B cell (primary cell): ENCODE measurements at places on chromosomes 12 and 14.

DNA sequence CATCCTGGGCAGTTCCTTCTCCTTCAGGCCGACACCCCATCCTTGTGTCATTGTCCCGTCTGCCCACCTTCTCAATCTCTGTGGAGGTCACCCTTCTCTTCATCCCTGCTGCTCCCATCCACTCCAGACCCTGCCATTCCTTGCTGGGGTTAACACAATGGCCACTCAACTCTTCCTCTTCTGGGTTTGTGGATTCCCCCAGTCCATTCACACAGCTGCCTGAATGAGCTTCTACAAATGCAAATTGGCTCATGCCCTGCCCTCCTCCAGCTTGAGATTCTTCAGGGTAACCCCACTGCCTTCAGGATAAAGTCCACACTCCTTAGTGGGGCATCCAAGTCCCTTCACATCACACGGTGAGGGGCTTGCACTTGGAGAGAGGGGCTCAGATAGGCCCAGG, 17.2 kb upstream of the PRMT8 start:
- no peak for DNase-seq

DNA sequence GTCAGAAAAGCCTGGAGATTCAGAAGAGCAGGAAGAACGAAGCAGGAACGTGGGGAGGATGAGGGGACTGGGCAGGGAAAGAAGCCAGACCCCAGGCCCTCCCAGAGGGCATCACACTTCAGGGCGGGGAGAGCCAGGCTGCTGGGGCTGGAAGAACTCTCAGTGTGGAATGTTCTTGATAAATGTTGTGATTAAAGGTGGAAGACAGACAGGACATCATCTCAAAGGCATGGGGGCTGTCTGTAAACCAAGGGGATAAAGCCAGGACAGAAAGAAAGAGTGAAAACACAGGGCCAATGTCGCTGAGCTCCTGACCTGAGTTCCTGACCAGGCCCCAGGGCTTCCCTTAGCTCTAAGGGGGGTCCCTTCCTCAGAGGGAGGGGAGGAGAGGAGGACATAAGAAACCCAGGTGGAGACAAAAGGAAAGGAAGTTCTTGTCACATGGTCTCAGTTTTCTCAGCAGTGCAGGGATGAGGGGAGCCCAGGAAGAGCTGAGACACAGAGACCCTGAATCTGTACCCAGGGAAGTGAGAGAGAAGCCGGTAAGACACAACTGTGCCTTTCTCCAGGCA, 56.3 kb downstream of the SETD3 start:
- no peak for DNase-seq

GRCh38 chr14:103113303-103113702, 10.0 kb upstream of the TNFAIP2 start:
- DNase-seq = no peak

DNA sequence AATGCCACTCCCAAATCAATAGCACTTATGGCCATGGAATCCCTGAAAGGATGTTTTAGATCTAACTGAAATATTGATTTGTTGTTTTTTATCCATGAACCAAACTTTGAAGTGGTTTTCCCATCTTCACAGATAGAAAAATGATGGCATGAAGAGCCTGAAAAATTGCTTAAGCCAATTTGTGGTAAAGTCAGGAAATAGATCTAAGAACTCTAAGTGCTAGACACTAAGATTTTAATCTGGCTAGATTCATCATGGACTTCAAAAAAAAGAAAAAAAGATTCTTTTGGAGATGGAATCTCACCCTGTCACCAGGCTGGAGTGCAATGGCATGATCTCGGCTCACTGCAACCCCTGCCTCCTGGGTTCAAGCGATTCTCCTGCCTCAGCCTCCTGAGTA, 45.0 kb upstream of the STRN3 start:
- no peak for DNase-seq

DNA sequence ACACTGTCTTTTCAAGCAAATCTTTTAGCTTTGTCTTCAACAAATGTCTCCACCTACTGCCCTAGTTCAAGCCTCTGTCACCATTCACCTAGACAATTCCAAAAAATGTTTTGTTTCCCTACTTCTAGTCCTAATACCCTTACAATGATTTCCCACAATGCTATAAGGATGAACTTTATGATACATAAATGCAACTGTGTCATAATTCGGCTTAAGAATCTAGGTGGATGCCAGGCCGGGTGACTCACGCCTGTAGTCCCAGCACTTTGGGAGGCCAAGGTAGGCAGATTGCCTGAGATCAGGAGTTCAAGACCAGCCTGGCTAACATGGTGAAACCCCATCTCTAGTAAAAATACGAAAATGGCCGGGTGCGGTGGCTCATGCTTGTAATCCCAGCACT, 20.7 kb upstream of the CREBL2 start:
- no peak for DNase-seq

- DNase-seq = no peak
These were observed 93.5 kb downstream of the EP400 start for GRCh38 chr12:132043216-132043615.

GRCh38 chr14:99454246-99454645, 26.4 kb downstream of the SETD3 start:
- DNase-seq = no peak

DNA sequence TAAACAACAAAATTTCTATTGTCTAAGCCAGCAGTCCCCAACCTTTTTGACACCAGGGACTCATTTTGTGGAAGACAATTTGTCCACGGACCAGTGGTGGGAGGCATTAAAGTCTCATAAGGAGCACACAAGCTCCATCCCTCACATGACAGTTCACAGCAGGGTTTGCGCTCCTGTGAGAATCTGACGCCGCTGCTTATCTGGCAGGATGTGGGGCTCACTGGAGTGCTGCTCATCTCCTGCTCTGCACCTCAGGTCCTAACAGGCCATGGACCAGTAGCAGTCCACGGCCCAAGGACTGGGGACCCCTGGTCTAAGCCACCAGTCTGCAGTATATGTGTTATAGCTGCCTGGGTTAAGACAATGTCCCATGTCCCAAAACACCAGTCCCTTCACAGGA, 27.2 kb downstream of the VCPKMT start:
- DNase-seq = no peak

- peak; percentile 61 for DNase-seq
These were observed at the start of gene WNT1 for GRCh38 chr12:48978291-48978740. Gene WNT1, plus strand, starts transcription at chr12:48978322. Its CDS starts 329 bp downstream, at chr12:48978651.

GRCh38 chr12:117790198-117790597, 178.6 kb downstream of the KSR2 start:
- no peak for DNase-seq

DNA sequence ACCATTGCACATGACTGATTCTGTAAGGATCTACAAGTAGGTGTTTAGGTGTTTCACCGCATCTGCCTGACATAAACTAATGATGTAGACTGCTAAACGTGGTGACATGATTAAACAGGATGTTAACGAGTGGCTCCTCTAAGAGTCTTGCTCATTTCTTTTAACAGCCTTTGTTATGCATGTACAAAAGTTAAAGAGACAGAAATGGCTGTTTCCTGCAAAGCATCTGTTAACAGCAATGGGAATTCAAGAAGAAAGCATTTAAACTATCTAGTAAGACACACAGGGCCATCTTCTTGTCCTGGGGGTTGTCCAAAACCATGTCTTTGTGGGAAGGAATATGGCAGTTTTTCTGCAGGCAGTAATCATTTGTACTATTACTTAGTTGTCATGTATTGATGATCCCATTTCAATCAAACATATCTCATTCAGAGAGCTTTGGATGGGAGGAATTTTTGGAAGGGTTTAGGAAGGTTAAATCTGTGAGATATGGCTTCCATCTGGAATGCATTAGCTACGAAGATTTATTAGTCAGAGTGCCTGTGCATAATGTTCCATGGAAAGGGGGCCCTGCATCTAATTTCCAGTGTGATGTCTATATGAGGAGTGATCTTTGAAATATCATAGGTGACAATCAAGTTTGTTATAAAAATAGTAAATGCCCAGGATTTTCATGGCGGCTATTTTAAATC, 495.1 kb downstream of the EGLN3 start:
- DNase-seq = no peak

GRCh38 chr12:42097971-42098370, 46.7 kb downstream of the GXYLT1 start:
- peak; percentile 74 for DNase-seq

GRCh38 chr14:87626266-87626665, 366.7 kb downstream of the GALC start:
- no peak for DNase-seq

DNA sequence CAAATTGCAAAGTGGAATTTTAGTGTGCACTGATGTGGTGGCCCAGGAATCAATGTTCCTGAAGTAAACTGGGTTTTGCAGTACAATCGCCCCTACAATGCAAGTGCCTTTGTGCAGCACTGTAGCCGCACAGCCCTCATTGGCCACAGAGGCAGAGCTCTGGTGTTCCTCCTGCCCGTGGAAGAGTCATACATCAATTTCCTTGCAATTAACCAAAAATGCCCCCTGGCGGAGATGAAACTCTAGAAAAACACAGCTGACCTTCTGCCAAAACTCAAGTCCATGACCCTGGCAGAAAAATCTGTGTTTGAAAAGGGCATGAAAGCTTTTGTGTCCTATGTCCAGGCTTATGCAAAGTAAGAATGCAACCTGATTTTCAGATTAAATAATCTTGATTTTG, 117.9 kb upstream of the PRB2 start:
- no peak for DNase-seq

- peak; percentile 56 for DNase-seq
These were observed 91.8 kb downstream of the EML1 start for GRCh38 chr14:99884834-99885648.

DNA sequence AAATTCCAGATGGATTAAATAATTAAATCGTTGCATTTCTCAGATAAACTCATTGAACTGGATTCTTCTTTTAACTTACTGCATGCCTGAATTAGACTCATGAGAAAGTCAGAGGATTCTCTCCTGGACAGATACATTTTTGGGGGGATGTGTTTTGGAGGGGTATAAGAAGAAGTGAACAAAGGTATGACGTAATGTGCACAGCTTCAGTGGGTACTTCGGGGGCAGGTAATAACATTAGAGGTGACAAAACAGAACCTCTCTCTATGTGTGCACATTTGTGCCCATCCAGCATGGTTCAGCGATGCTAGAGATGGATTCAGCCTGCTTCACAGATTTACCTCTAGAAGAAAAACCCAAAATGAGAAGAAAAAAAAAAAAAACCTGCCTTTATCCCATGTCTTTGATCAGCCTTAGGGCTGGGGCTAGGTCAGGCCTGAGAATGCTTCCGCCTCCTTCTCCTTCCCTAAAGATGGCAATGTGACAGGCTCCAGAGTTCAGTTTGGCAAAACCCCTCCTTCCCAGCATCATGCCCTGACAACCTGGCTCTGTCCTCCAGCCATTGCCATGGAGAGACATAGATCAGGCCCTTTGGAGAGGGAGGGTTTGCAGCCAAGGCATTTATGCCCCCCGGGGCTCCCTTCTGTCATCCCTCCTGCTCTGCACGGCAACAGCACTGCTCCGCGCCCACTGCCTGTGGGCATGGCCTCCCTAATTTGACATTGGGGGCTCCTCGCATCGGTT, 166.7 kb downstream of the KCNA5 start:
- no peak for DNase-seq

DNA sequence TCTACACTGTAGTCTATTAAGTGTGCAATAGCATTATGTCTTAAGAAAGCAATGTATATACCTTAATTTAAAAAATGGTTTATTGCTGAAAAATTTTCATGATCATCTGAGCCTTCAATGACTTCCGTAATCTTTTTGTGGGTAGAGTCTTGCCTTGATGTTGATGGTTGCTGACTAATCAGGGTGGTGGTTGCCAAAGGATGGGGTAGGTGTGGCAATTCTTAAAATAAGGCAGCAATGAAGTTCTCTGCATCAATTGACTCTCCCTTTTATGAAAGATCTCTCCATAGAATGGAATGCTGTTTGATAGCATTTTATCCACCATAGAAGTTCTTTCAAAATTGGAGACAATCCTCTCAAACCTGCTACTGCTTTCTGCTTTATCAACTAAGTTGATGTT, 41.1 kb downstream of the BBS10 start:
- no peak for DNase-seq

- DNase-seq = no peak
These were observed 50.4 kb downstream of the ACADS start for GRCh38 chr12:120775862-120776552.

- no peak for DNase-seq
These were observed 31.4 kb upstream of the RTRAF start for GRCh38 chr14:51957950-51958349.

DNA sequence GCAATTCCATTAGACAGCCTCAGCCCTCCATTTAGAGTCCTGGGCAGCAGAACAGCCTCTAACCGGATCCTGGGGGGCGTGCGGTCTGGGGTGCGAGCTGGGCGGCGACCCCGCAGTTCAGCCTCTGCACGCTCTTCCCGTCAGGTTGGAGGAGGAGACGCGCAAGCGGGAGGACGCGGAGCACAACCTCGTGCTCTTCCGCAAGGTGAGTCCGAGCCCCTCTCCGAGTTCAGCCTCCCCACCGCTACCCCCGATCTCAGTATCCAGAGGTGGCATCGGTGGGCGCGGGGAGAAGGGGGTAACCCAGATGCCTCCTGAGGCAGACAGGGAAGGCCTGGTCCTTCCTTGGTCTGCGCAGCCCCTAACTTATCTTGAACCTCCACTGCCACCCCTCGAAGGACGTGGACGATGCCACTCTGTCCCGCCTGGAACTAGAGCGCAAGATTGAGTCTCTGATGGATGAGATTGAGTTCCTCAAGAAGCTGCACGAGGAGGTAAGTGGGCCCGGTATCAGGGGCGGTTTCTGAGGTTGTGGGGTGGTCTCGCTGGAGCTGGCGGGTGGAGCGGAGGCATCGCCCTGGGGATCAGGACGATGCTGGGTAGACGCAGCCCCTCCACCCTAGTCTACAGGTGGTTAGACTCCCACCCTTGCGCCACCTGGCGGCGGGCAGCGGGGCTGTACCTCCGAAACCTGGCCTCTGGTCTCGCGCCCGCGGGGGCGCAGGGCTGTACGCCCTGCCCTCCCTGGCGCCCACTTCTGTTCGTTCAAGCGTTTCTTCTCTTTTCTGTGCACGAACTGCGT, 1.3 kb downstream of the PRPH start:
- DNase-seq = peak; percentile 79

DNA sequence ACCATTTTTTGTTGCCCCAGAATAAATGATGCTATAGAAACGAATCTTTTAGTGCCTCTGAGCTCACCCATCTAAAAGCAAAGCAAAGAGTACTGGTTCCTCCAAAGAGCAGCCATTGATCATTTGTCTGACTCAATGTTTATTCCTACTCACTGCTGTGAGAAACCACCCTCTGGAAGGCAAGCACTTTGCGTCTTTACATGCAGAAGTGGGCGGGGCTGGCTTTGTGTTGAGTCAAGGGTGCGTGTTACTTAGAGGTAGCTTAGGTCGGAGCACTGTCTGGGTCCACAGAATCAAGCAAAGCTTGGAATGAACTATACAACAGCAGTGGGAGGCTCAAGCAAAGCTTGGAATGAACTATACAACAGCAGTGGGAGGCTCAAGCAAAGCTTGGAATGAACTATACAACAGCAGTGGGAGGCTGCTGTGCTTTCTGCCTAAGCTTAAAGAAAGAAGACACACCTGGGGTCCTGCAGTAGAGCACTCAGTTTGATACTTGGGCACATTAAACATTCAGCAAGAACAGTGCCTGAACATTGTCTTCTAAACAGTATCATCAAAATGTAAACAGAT, 77.2 kb upstream of the PRICKLE1 start:
- DNase-seq = no peak

GRCh38 chr14:68770553-68771286, 22.1 kb downstream of the ZFP36L1 start:
- DNase-seq = no peak

- DNase-seq = no peak
These were observed 724 bp downstream of the BLOC1S1 start for GRCh38 chr12:55716582-55716957.
